ENCODE measurements at places on chromosomes 5 and 9.

DNA sequence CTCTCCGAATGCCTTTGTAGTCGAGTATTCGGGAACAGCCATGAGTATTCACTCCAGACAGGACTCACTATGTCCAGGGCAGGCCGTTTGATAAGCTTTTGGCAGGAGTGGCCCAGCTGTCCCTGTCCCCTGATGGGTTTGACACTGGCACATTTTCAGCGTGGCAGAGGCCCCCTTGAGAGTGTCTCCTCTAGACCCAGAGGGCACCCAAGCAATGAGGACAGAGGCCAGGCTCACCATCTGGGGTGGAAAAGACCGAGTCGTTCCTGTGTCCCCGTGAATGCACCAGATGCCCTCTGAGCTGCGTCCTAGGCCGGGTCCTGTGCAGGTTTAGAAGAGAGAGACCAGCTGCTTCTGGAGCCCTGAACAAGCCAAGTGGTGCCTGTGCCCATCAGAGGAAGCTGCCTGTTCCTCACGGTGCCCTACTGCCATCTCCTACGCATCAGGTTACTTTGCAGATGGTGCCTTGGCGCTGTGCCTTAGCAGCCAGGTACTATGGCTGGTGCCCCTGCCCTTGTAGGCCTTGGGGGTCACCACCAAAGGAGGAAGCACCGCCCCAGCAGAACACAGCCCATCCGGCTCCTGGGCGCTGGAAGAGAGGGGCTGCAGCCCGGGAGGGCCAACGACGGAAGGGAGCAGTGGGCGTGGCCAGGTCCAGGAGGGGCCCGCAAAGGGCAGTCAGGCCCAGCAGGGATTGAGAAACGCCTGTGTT, 42.4 kb downstream of the LRSAM1 start:
- no peak for DNase-seq

DNA sequence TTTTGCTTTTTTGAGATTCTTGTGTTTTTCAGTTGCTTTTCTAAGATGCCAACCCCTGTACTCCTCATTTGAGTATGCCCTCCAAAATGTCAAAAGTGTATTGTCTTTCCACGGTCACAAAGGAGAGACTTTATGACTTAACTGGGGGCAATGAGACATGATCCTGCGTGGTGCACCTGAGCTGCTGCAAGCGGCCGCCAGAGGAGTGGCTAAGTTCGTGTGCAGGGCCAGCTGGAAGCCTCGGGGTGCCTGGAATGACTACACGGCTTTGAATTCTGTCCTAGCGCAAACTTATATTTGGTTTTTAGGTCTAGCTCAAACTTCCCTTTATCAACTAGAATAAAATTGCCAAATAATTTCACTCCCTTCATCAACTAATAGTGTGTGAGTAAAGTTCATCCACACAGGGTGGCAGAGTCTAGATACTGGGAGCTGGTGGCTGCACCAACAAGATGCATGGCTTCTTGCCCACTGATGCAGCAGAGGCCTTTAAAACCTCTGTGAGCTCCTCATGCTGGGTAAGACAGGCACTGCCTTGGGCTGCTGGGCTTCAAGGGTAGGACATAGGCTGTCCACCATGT, 4.7 kb downstream of the GADD45G start:
- no peak for DNase-seq

- no peak for DNase-seq
Measured at GRCh38 chr5:158814521-158814920, 285.2 kb downstream of the EBF1 start.

DNA sequence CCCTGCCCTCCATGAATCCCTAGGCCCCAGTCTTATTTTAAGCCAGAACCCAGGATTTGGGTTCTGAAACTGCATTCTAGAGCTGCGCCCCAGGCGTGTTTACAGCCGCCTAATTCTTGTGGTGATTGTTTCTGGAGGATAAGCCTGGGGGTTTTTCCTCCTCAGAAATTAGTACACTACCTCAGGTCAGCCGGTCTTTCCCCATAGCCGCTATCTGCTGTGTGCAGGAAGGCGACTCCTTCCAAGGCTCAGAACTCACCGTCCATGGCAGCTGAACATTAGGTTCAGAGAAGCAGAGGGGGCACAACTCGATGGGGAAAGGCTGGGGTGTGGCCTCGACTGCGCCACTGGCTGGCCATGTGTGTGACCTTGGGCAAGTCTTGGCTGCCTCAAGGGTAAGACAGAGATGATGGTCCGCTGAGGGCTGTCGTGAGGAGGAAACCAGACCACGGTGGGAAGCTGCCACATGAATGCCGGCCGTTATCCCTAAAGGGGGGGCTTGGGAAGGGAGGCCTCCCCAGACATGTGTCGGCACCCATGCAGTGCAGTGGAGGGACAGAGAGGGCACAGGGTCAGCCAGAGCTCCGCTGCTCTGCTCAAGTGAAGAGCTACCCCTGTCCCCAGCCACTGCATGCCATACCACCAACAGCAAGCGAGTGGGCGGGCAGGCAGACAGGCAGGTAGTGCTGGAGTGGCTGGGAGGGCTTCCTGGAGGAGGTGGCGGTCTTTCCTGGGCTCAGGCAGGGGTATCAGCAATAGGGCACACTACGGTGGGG, 28.9 kb downstream of the SHB start:
- DNase-seq, result no peak

DNA sequence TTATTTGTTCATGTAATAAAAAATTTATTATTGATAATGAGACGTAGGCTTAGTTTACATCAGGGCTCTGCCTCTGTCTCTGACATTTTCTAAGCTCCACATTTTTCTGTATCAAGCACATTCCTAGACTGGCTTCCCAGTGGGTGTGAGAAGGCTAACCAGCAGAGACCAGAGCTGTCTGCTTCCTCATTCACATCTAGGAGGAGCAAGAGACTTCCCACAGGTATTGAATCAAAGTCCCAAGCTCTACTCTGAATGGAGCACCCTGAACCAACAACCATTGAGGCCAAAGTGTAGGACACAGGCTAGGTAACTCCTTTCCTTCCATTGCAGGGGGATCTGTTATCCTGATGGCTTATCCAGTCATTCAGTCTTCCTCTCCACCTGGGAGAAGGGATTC, 72.4 kb downstream of the PARP8 start:
- DNase-seq, result no peak

- DNase-seq, result no peak
Measured at GRCh38 chr9:81445331-81445921, 243.9 kb downstream of the TLE1 start.

- no peak for DNase-seq
Measured at GRCh38 chr5:155794795-155795194, 532.2 kb upstream of the SGCD start.

DNA sequence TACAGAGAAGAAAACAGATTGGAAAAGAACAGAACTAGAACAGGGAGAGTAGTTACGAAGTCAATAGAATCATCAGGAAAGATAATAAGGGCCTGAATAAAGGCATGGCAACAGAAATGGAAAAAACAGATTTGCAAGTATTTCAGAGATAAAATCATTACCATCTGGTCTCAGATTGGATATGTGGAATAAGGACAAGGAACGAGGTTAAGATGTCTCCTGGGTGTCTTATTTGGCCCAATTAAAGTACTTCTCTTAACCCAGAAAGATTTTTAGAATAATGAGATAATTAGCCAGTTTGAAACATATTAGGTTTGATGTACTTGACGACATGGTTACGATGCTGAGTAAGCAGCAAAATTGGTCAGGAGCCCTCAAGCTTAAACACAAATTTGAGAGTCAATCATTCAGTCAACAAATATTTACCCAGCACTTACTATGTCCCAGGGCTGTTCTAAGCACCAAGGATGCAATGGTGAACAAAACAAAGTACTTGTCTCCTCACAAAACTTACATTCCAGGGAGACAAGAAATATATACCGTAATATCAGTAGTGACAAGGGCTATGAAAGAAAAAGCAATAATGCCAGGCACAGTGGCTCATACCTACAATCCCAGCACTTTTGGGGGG, 18.3 kb downstream of the RICTOR start:
- DNase-seq, result no peak

DNA sequence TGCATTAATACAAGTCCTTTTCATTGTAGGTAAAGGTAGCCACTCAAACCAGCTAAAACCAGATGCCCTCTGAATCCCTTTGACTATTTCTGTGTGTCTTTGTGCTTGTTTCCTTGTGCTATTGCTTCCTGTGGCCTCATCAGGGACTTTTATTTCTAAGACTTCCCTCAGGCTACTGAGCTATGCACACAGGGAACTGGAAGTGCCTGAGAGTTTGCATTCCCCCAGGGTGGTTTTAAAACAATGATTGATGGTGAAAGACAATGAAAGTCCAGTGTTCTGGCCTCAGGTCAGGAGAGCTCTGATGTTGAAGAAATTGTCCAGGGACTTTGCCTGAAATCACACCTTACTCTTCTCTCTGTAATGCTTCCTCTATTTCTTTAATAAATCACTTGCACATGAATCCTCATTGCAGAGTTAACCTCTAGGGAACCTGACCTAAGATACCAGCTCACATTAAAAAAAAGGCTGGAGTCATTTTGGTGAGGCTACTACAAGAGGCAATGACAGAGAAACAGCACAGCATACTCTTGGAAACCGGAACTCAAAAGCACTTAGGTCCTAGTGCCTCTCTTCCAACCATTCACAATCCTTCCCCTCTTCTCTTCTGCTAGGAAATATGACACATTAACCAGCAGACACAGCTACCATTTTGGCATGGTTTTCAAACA, 158.1 kb upstream of the NREP start:
- DNase-seq, result no peak

DNA sequence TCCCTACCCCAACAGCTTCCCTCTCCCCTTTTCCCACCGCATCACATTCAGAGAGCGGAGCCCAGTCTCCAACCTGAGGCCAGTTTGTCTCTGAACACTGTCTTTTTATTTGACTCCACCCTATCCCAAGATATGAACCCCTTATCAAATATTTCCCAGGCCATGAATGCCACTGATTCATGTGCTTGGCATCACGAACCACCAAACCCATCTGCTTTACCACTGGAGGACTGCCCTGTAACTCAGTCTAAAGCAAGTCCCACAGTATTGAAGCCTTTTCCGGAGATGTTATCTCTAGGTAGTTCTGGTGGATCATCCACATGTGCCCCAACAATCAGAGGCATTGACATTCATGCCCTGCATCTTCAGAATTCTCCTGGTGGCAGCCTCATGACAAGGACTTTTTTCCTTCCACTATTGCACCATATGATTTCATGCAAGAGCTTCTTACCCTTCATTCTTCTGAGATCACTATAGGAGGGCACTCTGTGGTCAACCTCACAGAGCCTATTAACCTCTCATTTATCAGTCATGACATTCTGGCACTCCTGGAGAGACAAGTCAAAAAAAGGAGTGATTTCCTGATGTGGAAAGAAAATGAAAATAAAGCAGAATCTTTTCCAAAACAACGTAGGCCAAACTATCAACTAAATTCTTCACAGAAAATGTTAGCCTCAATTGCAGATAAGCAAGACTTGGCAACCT, 12.3 kb upstream of the SPATA31D4 start:
- DNase-seq, result no peak

GRCh38 chr5:115815693-115816225, 700 bp downstream of the CDO1 start:
- DNase-seq, result no peak

DNA sequence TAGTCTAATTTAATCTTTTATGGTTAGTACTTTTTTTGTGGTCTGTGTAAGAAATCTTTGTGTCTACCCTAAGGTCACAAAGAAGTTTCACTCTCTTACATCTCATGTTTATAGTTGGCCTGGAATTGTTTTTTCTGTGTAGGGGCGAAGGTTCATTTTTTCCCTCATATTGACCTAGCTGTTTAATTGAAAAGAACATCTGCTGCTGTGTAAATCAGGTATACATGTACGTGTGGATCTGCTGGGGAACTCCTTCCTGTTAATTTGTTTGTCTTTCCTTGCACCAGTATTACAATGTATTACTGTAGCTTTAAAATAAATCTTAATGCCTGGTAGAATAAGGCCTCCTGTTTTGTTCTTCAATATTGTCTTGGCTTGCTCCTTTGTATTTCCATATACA, 37.8 kb downstream of the EXOSC2 start:
- DNase-seq, result no peak

Measured in stimulated activated CD8-positive, alpha-beta memory T cell treated with anti-CD3 and anti-CD28 coated beads, Interleukin-7, amount 100 ng/mL, for 1 hour (primary cell).